Stimulated activated CD8-positive, alpha-beta memory T cell treated with anti-CD3 and anti-CD28 coated beads, Interleukin-4, amount 100 ng/mL, for 1 hour (primary cell): ENCODE measurements at places on chromosomes 11 and 22.

DNA sequence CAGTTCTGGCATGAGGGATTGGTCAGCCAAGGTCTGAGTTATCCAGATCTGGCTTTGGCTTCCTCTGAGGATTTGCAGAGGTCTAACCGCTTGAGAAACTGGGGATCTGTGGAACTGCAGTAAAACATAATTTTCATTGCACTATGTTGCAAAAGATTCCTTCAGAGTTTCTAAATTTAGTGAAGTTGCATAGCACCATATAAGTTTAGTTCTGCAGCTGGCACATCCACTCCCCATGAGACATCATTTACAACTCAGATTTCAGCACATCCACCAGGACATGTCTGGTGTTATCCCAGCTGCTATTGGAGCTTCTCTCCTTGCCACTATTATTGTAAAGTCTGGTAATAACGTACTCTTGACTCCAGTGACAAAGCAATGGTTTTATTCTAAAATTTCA lies 181.5 kb downstream of the CWF19L2 start:
- no peak for DNase-seq

GRCh38 chr22:44529827-44530523 lies 31.9 kb upstream of the RTL6 start:
- DNase-seq, result no peak

DNA sequence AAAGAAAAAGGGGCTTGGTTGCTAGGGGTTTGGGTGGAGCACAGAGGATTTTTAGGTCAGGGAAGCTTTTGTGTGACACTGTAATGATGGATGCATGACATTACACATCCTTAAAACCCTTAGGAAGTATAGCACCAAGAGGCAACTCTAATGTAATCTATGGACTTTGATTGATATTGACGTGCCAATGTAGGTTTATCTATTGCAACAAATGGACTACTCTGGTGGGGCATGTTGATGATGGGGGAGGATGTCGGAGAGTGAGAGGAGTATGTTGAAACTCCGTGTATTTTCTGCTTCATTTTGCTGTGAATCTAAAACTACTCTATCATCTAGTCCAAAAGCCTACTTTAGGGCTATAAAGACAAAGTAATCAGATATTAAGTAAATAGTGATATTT lies 72.3 kb upstream of the PAX6 start:
- no peak for DNase-seq

- no peak for DNase-seq
Observed at GRCh38 chr11:59791639-59792038, 18.9 kb downstream of the MRPL16 start.

- DNase-seq, result no peak
Observed at GRCh38 chr11:107018219-107018901, at the start of gene GUCY1A2. TSS of gene GUCY1A2 (minus strand) at chr11:107018476. CDS start at chr11:107018055, 421 bp downstream.
